ENCODE measurements at places on chromosomes 7 and 10.

DNA sequence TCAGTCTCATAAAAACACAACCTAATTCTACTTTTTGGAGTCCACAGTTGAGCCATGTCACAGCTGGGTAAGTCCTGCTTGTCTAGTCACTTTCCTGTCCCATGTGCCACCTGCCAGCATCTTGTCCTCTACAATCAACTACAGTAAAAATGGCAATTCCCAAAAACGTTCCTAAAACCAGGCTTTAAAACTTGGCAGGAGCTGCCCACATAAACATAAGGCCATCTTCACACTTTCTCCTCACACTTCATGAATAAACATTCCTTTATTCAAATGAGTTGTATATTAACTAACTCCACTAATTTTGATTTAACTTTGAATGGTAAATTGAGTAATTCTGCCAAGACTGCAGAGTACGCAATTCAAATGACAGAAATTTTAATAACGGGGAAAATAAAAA lies 49.5 kb downstream of the SFMBT2 start:
- no peak for DNase-seq

GRCh38 chr10:117740691-117741222 lies 198.2 kb downstream of the EMX2 start:
- DNase-seq: no peak

GRCh38 chr7:28180031-28180363 lies 598 bp downstream of the JAZF1 start:
- no peak for DNase-seq

DNA sequence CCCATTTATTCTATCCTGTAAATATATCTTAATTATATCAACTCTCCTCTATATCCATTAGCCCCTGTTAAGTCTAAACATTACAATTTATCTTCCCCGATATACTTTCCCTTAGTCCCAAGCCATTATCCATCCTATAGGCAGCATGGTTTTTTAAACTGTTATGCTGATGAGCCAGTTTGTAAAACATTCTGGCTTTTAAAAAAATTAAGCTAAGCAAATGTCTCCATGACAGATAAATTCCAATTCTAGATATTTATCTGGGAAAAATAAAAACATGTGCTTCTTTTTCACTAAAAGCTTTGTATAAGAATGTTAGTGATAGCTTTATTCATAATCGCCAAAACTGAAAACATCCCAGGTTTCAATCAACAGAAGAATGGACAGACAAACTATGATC lies 183.2 kb upstream of the GNAI1 start:
- DNase-seq: no peak

GRCh38 chr10:11685787-11686218 lies 56.4 kb upstream of the ECHDC3 start:
- no peak for DNase-seq

GRCh38 chr7:8146106-8146787 lies 115.7 kb downstream of the ICA1 start:
- no peak for DNase-seq

- DNase-seq: no peak
Observed at GRCh38 chr7:142629588-142630260, 119.5 kb upstream of the PRSS1 start.

GRCh38 chr10:47349941-47350371 lies 1.8 kb downstream of the RBP3 start:
- DNase-seq: no peak

All from nucleus accumbens (tissue), 56 donors.